ENCODE measurements at places on chromosomes 2 and 18.

GRCh38 chr18:65901522-65901921 is 150.7 kb downstream of the CDH7 start:
- no peak for DNase-seq

- no peak for DNase-seq
Observed at GRCh38 chr2:197097578-197098366, 171.3 kb upstream of the PGAP1 start.

DNA sequence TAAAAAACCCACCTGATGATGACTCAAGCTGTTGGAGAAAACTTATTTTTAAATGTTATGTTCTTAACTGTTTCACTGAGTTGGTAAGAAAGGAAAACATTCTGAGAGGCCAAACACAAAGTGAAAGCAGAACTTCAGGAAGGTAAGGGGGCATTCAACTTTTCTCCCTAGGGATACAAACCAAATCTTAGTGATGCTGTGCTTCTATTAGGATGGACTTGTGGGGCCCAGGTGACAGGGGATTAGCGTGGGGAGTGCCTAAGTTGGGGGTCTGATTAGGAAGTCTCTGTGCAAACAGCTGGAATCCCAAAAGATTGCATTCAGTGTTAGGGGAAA is 18.5 kb downstream of the PDCL3 start:
- no peak for DNase-seq

DNA sequence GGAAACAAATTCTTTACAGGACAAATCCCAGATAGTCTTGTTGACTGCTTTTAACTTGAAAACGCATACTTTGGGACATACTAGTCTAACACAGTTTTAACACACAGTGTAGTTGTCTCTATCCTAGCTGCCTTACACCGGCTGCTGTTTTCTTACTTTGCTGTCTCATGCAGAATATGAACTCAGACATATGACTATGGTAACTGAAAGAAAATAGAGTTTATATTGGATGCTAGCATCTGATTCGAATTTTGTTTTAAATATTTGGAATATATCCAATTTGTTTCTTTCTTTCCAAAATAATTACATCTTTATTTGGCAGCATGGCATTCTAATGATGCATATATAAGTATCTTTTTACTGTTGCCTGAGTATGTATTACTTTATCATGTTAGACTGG is 69.8 kb downstream of the ANKRD12 start:
- DNase-seq = no peak

- peak; percentile 84 for DNase-seq
Observed at GRCh38 chr2:18387441-18388206, 172.8 kb downstream of the RDH14 start.

- no peak for DNase-seq
Observed at GRCh38 chr18:51108330-51108729, 78.3 kb downstream of the SMAD4 start.

DNA sequence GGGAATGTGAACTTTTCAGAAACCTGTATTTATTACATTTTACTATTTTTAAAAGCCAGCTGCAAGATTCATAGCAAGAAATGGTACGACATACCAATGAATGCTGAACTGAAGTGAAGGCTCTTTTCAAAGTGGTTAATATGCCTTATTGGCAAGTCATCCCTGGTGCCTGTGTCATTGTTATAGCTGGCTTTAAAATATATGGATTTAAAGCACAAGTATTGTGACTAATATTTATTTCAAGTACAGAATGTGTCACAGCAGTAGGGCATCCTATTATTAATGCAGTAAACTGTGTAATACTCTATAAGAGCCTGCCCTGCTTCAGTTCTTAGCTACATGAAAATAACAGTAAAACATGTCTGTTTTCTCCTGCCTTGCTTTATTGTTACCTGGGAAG is 10.8 kb downstream of the TSHZ1 start:
- DNase-seq = no peak

- DNase-seq = no peak
Observed at GRCh38 chr2:174939046-174939445, 66.1 kb downstream of the CHN1 start.

GRCh38 chr2:233273120-233273519 is 21.6 kb downstream of the ATG16L1 start:
- DNase-seq = no peak

GRCh38 chr2:139518321-139518720 is 738.1 kb upstream of the NXPH2 start:
- no peak for DNase-seq

GRCh38 chr18:5518179-5518770 is 25.5 kb downstream of the EPB41L3 start:
- DNase-seq = no peak

DNA sequence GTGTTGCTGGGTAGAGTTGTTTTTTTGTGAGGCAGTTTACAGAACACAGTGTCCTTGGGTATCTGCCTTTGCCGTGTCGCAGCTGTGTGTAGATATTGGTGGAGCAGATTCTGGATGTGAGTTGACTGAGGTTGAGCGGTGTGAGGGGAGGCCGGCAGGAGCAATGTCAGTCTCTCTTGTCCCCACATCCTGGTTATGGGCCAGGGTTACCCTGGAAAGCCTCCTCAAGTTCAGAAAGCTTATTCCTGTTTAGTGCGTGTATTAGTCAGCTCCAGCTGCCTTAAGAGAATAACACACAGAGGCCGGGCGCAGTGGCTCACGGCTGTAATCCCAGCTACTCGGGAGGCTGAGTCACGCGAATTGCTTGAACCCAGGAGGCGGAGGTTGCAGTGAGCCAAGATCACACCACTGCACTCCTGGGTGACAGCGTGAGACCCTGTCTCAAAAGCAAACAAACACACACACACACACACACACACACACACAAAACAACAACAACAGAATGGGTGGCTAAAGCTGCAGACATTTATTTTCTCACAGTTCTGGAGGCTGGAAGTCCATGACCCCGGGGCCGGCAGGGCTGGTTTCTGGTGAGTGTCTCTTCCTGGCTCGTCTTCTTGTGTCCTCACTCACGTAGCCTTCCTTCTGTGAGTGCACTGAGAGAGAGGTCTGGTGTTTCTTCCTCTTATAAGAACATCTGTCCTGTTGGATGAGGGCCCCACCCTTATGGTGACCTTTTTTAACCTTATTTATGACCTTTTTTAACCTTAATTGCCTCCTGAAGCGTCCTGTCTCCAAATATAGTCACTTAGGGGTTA is 5.1 kb downstream of the NCK2 start:
- peak; percentile 12 for DNase-seq

DNA sequence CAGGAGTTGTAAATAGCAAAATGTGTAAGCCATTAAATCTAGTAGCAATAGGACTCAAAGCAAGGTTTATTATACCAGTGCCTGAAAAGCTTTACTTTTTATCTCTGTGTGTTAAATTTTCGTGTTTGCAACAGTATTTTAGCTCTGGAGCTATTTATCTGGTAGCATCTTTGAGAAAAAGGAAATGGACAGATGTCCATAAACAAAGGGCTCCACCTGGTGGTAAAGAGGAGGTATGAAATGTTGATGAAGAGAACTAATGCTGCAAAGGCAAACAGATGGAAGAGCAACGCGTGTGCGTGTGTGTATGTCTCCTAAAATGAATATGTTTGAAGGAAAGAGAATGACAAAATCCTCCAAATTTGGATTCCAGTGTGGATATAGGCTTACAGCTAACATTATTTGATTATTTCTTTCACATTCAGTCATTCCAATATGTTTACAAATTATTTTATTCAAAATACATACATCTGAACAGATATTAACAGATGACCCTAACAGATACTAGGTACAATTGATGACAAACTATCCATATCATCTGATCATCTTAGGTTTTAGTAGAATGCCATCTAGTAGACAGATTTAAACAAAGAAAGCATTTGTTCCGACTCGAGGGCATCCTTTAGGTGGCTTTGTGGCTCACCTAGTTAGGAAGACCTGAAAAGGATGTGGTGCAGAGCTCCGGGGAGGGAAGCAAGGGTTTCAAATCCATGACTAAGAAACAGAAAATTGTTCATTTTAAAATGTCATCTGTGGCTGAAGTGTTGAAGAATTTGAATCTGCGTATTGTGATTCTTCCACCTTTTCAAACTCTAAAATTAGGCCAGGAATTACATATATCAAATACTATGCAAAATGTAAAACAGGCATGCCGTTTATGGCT is 383.3 kb downstream of the MTX2 start:
- peak; percentile 85 for DNase-seq

GRCh38 chr2:183001948-183002347 is 36.3 kb downstream of the NCKAP1 start:
- DNase-seq = no peak

- DNase-seq = no peak
Observed at GRCh38 chr2:147464737-147465357, 380.0 kb upstream of the ACVR2A start.

GRCh38 chr2:42045848-42046748 is 1.7 kb upstream of the PKDCC start:
- DNase-seq = no peak
